ENCODE measurements at places on chromosomes 16 and 17.

- DNase-seq, result no peak
Observed at GRCh38 chr17:82791532-82791931, 39.7 kb downstream of the TBCD start.

DNA sequence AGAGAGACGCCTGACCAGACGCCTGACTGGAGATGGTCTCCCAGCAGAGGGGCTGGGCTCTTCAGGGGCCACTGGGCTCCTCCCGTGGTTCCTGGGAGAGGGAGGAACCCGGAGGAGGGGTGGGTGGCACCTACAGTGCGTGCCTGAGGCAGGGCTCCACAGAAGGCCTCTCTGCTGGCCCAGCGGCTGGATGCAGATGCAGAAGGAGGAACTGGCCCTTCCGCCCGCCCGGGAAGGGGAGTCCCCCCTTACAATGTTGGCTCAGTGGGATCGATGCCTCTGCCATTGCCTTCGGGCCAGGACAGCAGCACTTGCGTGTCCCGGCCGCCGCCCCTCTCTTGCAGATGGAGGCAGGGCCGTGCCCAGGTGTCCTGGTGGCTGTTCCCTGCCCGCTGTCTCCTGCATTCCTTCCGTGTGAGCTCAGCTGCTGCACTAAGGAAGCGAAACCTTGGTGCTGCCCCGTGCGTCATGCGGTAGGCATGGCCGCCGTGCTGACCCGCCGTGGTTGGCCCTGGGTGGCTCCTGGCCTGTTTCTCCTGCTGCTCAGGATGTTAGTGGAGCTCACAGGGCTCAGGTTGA lies 15.1 kb downstream of the BAIAP2 start:
- no peak for DNase-seq

DNA sequence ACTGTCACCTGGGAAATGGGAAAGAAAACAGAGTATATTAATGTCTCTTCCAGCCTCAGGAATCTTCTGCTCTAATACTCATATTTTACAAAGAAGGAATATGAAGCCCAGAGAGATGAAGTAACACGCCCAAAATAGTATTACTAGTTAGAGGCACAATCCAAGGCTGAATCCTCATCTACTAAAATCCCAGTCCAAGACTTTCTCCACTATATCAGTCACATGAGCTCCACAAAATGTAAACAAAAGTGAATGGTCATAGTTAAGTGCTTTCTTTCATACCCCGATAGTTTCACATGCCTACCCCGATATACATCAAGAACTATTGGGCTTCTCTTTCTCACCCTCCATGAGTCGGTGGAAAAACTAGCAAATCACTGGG lies 965 bp downstream of the INTS2 start:
- no peak for DNase-seq

DNA sequence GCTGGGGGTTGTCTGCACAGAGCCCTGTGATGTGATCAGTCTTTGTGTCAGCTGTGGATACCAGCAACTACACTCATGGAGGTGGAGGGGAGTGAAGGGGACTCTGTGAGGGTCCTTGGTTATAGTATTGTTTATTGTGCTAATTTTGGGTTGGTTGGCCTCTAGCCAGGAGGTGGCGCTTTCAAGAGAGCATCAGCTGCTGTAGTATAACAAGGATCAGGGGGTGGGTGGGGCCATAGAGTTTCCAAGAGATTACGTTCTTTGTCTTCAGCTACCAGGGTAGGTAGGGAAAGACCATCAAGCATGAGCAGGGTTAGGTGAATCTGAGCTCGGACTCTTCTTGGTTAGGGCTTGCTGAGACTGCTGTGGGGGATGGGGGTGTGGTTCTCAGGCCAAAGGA lies 97.1 kb upstream of the HS3ST3A1 start:
- no peak for DNase-seq

GRCh38 chr17:21677911-21678310 lies 14.4 kb upstream of the KCNJ18 start:
- DNase-seq, result no peak

DNA sequence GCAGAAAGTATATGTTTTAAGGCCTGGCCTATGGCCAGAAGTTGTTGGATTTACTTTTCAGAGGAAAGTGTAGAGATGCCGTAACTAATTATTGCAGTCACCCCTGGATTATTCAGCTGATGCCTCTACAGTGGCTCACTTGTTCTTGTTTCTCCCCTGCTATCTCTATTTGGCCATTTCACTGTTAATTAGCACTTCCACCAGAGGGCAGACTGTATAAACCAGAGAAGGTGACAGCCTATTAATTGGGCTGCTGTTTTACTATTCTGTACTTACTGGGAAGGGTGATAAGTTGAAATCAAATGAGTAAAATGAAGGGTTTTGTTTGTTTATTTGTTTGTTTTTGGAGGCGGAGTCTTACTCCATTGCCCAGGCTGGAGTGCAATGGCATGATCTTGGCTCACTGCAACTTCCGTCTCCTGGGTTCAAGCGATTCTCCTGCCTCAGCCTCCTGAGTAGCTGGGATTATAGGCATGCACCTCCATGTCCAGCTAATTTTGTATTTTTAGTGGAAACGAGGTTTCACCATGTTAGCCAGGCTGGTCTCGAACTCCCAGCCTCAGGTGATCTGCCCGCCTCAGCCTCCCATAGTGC lies 66.0 kb downstream of the CDK12 start:
- no peak for DNase-seq

- DNase-seq, result no peak
Observed at GRCh38 chr16:19708296-19709205, 9.5 kb downstream of the KNOP1 start.

DNA sequence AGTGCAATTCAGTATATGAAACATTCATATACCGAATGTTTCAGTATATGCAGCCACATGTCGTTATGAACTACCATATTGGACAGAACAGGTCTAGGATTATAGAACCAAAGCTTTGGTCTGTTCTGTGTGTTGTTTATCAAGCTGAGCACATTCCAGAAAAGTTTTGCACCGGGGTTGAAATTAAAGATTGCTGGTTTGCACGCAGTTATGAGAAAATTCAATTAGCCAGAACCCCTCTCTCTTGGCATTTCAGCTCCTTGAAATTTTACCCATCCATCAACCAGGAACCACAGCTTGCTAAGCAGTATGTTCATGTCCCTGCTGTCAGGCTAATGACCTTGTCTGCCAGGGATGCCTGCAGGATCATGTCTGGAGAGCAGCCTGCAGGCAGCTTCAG lies 9.5 kb downstream of the KRT32 start:
- DNase-seq, result no peak

DNA sequence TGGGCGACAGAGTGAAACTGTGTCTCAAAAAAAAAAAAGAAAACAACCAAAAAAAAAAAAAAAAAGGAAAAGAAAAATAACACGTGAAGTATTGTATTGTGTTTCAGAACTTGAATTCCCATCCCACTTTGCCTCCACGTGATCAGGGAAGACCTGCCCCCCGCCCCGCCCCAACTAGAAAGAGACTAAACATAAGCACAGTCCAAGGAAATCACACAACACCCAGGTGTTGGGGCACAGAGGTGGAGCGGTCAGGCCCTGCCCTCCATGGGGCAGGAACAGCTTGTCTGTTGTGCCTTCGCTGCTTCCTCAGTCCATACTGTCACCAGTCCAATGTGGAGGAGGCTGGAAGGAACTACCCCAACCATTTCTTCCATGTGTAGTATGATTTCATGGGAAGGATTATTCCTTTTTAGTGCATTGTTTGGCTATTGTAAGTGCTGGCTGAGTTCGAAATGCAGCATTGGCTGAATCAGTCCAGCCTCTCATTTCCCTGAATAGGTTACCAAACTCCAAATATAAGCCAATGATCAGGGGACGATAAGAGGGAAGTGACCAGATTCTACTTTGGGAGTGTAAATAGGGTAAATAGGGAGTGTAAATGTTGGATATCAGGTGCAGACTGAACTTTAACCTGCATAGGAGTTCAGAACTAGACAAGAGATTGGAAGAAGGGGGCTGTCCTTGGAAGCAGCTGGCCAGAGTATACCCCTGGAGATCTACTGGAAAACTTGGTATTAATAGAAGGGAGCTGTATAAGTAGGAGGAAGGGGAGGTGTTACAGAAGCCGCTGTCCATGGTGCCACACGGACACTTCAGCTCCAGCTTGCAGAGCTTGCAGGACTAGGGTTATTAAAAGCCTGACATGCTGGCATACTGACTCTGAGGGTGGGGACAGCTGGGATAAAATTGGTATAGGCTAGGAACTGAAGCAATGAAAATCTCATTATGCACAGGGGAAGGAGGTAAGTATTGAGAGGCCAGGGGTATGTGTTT lies 50.7 kb downstream of the TANGO6 start:
- DNase-seq, result no peak

- no peak for DNase-seq
Observed at GRCh38 chr17:9419932-9420453, 155.6 kb downstream of the STX8 start.

- DNase-seq, result no peak
Observed at GRCh38 chr17:72372185-72372584, 251.4 kb downstream of the SOX9 start.

- DNase-seq, result no peak
Observed at GRCh38 chr17:15380446-15380845, 39.0 kb upstream of the TEKT3 start.

GRCh38 chr16:25078386-25078978 lies 33.1 kb upstream of the LCMT1 start:
- DNase-seq, result no peak

DNA sequence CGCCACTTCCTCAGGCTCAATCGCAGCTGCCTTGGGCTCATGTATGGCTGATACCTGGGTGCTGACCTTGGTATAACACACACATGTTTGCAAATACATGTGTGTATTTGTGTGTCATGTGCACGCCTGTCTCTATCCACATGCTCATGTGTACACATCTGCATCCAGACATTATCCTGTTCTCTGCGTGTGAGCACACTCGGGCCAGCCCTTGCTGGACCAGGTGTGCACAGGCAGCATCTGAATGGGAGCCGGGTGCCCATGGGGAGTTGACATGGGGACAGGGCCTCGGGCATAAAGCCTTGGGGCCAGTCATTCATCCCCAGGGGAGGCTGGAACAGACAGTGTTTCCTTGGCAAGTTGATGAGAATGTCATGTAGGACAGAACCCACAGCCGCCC lies 29.1 kb upstream of the CRHR1 start:
- DNase-seq, result no peak

GRCh38 chr17:9064311-9064834 lies 43.1 kb downstream of the NTN1 start:
- no peak for DNase-seq

GRCh38 chr17:47064684-47065083 lies 85.6 kb upstream of the RPRML start:
- DNase-seq, result no peak

DNA sequence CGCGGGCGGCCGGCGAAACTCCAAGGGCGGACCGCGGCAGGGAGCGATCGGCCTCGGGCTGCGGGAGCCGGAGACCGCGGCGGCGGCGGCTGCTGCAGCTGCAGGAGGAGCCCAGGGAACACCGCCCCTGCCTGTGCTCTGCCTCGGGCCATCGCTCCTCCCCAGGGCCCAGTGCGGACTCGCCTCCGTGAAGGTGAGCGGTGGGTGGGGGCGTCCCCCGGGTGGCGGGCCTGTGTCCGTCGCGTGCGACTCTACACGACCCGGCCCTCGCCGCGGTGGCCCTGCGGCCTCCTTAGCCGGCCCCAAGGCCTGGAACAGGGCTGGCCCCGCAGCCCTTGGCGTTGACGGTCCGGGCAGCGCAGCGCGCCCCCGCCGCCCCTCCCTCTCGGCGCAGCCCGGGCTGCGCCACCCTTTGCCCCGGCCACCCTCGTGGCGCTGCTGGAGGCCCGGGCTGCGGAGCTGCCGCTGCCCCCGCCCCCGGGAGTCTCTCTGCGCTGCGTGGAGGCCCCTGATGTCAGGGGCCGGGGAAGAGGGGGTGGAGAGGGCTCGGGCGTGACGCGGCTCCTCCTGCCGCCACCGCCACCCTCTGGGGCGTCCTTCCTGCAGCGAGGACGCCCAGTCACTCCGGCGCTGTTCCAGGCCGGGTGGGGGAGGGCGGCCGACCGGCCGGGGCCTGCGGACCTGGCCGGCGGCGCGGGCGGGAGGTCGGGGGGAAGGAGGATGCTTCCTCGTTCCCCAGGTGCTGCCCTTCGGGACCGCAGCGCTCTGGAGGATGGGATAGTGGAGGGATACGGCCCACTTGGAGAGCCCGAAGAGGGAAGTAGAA lies 485 bp downstream of the DYNLL2 start:
- peak; percentile 36 for DNase-seq

DNA sequence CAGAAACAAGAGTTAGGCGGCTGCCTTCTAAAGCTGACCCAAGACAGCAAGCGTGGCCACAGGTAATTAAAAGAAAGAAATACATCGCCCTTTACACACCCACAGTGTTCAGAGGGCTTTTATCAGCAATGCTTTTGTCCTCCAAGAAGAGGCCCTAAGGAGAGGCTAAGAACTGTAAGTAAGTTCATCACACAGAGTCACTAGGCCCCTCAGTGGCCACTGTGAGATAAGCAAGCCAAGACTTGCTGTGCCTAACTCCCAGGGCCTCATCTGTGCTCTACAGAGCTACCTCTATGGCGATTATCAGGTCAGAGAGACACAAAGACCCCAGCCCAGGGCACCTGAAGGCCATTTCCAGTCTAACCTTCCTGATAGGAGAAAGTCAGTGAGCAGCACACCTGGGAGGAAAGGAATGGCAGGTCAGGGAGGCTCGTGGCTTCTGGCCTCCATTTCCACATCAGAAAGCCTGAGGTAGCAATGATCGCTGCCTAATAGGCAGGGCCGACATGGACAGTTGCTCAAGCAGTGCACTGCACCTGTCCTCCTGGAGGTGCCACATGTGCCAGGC lies 545.2 kb upstream of the CDH11 start:
- DNase-seq, result no peak

- DNase-seq, result no peak
Observed at GRCh38 chr17:40350689-40351358, 13.7 kb downstream of the GJD3 start.

DNA sequence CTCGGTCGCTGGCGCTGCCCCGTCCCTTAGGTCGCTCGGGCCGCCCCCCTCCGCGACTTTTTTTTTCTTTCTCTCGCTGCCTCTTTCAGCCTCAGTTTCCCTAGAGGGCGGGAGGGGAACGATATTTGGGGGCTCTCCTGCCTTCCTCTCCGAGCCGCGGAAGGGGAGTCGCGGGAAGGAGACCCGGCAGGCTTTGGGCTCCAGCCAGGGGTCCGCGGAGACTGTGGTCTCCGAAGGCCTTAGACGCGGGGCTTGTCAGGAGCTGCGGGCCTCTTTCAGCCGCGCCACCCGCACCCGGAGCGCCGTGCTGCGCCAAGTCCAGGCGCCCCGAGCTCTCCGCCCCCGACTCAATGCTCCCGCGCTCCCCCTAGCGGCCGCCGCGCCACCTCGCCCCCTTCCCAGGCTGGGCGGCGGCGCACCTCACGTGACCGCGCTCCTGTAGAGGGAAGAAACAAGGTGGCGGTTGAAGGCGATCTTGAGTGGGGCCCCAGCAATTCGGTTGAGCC lies at the start of gene LRRC37B:
Gene LRRC37B, plus strand, starts transcription at position 427 of the 506 bp plus-strand sequence. CDS start 14,010 bp downstream, outside the sequence.
- DNase-seq, result peak; percentile 93

- DNase-seq, result no peak
Observed at GRCh38 chr17:60354223-60354622, 37.7 kb downstream of the USP32 start.
